Stimulated activated CD4-positive, alpha-beta T cell treated with anti-CD3 and anti-CD28 coated beads, TNF-alpha, amount 100 ng/mL, for 48 hours (primary cell): ENCODE measurements at places on chromosomes 16 and 17.

DNA sequence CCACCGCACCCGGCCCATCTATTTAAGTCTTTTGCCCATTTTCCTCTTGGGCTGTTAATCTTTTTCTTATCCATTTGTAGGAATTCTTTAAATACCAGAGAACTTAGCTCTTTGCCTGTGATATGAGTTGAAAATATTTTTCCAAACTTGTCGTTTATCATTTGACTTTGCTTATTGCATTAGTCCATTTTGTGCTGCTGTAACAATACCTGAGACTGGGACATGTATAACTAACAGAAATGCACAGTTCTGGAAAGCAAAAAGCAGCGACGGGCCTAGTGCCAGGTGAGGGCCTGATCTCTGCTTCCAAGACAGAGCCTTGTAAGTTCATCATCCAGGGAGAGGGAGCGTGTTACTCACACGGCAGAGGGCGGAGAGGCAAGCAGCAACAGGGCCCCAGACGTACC, 25.6 kb upstream of the BHLHA9 start:
- DNase-seq = no peak

DNA sequence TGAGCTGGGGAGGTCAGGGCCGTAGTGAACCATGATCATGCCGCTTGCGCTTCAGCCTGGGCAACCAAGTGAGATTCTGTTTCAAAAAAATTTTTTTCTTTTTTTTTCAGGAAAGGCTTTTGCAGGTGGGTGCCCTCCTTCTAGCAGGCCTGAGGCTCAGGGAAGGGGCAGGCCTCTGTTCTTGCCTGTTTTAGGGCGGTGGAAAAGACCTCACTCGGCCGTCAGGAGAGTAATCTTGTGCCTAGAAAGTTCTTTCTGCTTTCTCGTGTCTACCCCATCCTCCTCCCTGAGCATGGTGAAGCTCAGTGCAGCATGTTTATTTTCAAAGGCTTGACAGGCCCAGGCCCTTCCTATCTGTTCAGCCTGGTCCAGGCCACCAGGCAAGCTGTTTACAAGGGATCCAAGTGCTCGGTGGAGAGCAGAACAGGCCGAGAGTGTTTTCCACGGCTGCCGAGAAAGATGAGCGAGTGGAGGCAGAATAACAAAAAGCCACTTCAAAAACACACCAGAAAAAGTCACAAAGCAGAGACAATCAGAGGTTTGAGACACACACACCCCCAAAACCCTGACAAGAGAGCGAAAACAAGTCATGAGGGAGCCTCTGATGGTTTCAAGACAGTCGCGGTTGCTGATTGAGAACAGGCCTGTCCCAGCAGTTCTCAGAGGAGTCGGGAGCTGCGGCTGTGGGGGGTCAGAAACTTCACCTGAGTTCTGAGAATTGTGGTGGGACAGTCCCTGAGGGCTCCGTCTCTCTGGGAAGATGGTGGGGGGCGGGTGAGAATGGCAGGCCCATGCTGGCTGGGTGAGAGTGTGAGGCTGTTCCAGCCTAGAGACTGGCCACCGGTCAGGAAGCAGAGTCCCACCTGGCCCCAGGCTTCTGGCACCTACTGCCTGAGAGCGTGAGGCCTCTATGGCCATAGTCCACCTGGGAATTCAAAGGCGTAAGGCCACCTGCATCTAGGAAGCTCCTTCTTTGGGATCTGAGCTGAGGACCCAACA, 37.5 kb upstream of the CCR7 start:
- peak; percentile 78 for DNase-seq

DNA sequence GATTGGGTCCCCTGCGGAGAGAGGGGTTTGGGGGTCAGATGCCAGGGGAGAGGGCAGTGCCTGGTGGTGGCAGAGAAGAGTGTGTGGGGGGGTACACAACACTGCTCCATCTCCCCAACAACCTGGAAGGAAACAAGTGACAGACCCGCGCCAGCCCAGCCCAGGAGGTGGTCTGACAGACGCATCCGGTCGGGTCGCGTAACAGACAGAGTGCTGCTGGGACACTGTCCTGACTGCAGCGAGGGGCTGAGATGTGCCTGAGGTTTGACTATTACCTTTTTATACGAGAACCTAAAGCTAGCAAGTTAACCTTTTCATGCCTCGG, 16.2 kb downstream of the UNC13D start:
- DNase-seq = no peak

DNA sequence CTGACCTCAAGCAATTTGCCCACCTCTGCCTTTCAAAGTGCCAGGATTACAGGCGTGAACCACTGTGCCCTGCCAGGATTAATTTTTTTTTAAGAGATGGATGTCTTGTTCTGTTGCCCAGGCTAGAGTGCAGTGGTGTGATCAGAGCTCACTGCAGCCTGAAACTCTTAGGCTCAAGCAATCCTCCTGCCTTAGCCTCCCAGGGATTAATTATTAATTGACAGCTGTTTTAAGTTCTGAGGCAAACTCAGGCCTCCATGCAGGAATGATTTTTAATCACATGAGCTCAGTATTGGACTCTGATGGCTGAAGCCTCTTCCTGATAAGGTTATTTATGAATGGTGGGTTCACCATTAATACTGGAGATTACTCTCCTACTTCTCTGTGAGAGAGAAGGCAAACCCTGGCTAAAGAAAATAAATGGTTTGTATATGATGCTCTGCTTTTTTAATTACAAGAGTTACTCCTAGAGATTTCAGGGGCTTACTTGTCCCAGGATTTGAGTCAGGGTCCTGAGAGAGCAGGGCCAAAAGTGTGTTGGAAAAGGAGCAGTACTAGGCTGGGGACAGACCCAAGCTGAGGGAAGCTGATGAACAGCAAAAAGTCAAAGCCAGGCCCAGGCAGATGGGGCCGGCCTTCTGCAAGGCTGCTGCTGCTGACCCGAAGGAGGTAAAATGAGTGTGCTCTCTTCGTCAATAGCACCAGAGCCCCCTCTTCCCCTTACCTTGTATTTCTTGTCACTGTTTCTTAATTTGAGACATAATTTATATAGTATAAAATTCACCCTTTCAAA, 56.9 kb upstream of the HAS3 start:
- no peak for DNase-seq

DNA sequence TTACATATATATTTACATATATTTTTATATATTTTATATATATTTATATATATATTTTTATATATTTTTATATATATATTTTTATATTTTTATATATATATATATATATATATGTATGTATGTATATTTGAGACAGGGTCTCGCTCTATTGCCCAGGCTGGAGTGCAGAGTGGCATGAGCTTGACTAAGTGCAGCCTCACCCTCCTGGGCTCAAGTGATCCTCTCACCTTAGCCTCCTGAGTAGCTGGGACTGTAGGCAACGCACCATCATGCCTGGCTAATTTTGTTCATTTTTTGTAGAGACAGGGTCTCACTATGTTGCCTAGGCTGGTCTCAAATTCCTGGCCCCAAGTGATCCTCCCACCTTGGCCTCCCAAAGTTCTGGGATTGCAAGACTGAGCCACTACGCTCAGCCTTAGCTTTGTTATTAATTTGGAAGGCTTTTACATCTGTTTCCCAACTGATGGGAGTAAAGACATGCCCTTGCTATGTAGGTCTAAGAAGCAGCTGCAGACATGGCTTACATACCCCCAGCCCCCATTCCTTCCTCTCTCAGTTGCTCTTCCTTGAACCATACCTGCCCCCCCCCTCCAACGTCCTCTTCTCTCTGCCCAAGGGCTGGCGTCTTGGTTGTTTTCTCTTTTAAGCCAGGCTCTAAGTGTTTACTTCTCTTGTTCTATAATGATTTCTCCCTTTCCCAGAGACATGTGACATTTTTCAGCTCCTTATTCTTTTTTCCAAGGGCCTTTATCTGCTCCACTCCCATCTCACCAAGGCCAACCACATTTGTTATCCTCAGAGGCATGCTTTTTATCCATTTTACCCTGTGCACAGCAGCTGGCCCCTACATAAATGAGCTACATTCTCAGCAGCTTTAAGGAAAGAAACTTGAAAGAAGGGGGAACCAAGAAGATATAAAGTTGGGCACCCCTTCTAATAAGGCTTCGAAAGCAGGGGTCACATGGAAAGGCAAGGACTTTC, 64.2 kb upstream of the ATF7IP2 start:
- DNase-seq = no peak

DNA sequence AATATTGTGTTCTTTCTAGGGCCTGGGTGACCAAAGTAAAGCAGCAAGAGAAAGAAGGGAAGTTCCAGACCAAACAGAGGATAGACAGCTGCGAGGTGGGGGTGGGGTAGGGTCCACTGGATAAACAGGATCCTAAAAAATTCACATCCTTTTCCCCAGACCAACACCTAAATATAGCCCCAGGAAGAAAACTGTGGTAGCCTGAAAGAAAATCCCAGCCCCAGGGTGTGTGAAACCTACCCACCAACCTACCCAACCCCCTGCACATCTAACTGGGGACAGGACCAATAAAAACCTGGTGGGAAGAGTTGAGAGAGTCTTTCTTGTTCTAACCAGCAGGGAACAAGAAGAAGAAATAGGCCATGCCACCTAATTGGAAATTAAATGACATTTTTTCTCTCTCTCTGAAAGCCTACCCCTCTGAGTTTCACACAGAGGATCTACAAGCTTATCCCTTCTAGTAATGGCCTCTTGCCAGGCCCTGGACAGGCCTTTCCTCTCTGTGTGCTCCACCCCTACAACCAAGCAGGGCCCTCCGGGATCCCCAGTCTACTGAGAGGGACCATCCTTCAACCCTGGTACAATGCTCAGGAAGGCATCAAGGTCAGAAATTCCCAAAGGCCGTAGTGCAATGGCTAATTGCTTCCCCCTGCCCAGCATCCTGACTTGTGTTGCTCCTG, 12.0 kb downstream of the MYO18A start:
- DNase-seq = no peak

DNA sequence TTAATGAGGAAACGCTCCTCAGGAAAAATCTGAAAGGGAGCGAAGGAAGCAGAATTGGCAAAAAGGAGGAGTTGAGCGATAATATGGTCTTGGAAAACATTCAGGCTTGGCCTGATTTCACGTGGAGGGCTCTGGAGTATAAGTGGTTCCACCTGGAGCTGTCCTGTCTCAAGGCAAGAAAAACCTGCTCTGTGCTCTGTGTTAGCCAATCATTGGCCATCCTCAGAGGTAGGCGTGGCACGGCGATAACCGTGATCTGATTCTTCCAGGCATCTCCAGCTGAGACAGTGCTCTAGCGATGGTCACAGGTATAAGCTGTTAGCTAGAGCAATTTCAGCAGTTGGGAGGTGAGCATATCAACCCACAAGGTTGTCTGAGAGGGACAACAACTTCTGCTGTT, 450.5 kb upstream of the MAF start:
- DNase-seq = no peak

DNA sequence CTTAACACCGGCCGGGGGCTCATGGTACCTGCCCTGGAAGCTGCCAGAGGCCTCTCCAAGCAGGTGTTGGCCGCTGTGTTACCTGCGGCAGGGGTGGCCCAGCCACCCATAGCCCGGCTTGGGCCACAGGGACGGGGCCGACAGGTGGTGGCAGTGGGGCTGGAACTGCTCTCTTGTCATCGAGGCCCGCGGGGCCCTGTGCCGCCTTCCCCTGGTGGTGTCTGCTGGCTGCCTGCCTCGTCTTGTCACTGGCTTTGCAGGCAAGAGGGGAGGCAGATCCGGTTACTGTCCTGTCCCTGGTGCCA, 27.1 kb downstream of the GSE1 start:
- no peak for DNase-seq

DNA sequence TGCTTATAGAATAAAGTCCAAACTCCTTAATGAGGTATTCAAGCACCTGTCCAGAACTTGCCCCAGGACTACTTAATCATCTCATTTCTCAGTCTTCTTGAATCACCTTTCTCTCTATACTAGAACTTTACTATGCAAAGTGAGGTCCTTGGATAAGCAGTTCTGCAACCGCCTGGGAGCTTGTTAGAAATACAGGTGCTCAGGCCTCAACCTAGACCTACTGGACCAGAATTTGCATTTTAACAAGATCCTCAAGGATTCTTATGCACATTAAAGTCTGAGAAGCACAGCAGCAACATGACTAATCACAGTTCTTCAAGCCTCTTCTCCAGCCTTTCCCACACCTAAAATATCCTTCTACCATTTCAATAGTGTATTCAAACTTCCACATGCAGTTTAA, 61.7 kb downstream of the GRB7 start:
- no peak for DNase-seq

- DNase-seq = no peak
Measured at GRCh38 chr16:27978876-27979275, 84.6 kb downstream of the GSG1L start.

DNA sequence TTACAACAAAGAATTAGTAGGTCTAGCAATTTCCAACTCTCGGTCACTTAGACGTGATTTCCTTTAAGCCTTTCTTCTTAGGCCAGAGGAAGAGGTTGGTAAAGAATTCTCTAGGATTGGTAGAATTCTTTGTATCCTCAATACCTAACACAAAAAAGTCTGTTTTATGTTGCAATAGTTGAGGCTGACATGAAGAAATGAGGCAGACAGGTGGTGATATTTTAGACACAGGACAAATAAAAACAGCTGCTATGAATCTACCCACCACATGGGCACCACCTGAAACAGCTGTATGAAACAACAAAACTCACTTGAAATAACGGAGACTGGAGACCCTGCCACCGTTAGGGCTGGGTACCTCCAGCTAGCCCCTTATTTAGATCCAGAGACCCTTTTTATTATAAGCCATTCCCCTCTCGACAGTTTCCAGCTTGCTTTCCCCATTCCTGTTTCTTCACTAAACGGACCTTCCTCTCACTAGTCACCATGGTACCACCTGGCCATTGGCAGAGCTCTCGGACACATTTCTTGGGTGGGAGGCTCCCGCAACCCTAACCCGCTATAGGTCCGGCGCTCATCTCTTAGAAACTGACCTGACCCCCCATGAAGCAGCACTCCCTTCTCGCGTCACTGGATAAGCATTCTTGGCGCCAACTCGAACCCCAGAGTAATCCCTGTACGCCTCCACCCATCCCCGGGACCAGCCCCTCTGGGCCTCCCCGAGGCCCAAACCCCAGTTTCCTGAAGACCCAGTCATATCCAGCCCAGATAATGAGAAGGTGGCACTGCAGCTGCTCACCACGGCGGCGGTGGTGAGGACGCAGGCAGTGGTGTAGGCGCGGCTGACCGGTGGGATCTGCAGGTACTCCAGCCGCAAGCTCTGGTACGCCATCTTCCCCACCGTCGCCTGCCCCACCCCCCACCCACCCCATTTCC, at the start of gene DERL2:
Gene DERL2, minus strand, starts transcription at position 909 of the 936 bp plus-strand sequence. Its CDS starts 17 bp downstream, at position 892.
- no peak for DNase-seq

- DNase-seq = no peak
Measured at GRCh38 chr17:42422958-42423712, at the start of gene CAVIN1. TSS of gene CAVIN1 (minus strand) at chr17:42423256. CDS start at chr17:42423097, 159 bp downstream.

DNA sequence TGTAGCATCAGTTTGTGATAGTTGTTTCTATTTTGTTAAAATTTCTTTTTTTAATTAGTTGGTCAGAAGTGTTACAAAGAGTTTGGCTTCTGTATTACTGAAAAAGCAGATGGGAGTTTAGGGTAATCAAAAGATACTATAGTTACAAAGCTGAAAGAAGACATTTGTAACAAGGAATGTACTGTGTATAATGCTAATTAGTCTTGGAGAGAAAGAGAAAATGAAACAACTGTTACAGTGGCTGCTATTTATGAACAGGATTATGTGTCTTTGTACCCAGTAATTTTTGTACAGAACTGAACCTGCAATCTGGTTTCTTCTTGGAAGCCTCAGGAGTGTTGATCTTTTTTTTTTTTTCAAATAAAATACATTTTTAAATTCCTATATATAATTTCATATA, 14.3 kb downstream of the GDPD1 start:
- no peak for DNase-seq

GRCh38 chr17:28071891-28072606, 29.6 kb downstream of the NLK start:
- no peak for DNase-seq

GRCh38 chr16:70683146-70683944, 2.5 kb downstream of the MTSS2 start:
- no peak for DNase-seq
